ENCODE measurements at places on chromosomes 5 and 9. TPM values are rescaled to one million over a fixed set of nuclear protein-coding genes. Genes with fewer than 3 reads are reported as not detected.

The EQTN gene
- total RNA-seq, result not detected

DNA sequence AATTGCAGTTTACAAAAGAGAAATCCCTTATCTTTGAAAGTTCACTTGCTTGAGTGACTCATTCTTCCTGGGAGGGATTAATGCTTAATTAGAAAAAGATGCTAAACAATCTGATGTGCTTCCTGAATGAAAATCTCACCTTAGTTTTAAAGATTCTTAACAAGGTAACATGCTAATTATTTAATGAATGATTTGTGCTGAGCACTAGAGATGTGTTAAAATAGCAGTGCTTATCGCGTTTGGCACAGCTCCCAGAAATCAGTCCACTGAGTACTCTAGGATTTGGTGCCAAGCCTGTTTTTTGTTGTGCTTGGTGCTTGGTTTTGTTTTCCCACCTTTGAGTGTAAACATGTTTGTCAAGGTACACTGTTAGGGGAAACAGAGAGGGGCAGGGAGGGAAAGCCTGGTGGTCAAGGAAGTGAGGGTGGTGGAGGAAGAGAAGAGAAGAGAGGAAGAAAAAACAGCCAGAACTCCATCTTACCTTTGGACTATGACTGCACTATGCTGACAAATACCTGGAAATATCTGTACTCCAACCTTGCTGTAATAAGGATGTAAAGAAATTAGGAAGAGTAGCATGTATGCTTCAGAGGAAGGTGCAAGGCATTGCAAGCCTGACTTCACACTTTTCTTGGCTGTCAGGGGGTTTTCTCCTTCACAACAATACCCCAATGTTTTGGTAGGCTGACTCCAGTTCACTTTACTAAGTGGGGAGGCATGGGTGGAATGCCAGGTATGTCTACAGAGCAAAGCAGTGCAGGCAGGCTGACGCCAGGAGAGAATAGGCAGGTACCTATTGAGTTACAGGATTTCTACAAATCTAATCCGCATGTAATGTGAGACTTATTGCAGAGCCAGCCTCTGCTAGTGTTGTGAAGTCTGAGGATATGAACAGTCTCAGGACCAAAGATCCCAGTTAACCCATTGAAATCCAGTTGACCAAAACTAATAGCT, 157.2 kb upstream of the ISL1 start:
- no peak overlapping the region for H3K27ac ChIP-seq
- H3K4me1 ChIP-seq, result no peaks in the 10 kb centered on the region
- no peaks in the 10 kb centered on the region for H3K27me3 ChIP-seq

DNA sequence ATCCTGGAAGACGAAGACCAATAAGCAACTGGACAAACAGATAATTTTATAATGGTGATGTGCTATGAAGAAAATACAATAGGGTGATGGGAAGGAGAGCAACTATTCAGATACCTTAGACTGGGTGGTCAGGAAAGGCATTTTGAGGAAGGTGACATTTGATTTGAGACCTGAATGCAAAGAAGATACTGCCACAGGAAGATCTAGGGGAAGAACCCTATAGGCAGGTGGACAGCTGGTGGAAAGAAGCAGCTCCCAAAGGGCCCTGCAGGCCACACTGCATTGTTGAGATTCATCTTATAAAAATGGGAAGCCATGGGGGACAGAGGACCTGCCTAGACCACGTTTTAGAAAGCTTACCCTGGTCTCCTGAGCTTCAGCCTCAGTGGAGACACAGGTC, 19.7 kb upstream of the CTNNA1 start:
- no peaks in the 10 kb centered on the region for H3K4me1 ChIP-seq
- no peaks in the 10 kb centered on the region for H3K36me3 ChIP-seq
- H3K27me3 ChIP-seq, result no peaks in the 10 kb centered on the region
- no peak overlapping the region for H3K4me3 ChIP-seq
- DNase-seq, result no peak

The GPR150 gene
- total RNA-seq, result 0.29 TPM

DNA sequence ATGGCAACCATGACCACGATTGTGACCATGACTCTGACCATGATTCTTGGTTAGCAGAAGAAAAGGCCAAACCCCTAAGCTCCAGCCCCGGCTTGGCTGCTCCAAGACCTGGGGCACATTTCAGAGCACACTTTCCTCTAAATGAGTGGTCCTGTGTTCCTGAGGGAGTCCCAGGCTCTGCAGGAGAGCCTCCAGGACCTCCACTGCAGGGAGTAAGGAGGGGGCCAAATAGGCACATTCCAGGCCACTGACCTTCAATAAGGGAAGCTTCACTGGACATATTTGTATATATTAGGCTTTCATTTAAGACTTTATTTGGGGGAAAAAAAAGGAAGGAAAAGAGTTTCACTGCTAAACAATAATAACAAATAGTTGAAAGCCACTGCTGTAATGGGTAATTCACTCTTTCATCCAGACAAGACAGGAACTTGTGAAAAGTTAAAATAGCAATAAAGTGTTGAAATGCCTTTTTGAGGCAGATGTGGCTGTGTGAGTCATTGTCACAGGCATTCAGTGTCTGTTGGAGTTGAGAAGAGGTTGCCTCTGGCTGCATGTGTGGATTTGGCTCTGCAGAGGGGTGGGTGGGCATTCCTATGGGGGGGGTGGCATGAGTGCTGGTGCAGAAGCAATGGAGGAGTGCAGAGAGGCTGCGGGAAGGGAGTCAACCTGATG, 63.9 kb upstream of the TGFBR1 start:
- H3K27me3 ChIP-seq, result no peaks in the 10 kb centered on the region
- no peaks in the 10 kb centered on the region for H3K36me3 ChIP-seq
- peaks cover 39% of the 10 kb centered on the region for H3K4me1 ChIP-seq
- H3K27ac ChIP-seq, result peak overlapping the region; percentile 82

Measured in osteoblast (primary cell).